ENCODE measurements at places on chromosomes 5 and 9.

GRCh38 chr5:25481463-25481862 lies 836.7 kb upstream of the CDH10 start:
- no peak for DNase-seq

GRCh38 chr9:70229026-70229425 lies 29.8 kb upstream of the SMC5 start:
- no peak for DNase-seq

DNA sequence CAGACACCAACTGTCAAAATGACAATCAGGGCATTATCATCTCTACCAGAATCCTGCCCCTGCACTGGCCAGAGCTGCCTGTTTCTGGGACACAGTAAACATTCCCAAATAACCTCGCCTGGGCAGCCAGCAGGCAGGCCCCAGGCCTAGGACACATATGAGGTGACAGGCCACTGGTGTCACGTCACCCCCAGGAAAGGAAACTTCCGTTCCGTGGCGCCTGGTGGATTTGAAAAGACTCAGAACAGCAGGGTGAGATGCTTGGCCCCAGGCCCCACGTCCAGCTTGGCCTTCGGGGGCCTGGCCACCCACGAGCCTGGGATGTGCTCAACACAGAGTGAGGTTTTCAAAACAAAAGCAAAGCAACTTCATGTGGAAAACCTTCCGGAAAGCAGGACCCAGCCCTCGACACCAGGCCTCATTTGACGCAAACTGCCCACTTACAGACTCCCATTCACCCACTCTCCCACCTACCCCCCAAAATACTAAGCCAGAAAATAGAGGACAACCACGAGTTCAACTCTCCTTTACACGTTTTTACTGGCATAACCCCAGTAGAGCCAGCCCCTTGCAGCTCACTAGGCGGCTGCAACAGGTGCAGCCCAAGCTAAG lies 1.2 kb downstream of the SEMA4D start:
- DNase-seq = no peak

- no peak for DNase-seq
Measured at GRCh38 chr5:171945476-171945875, 61.0 kb downstream of the FBXW11 start.

DNA sequence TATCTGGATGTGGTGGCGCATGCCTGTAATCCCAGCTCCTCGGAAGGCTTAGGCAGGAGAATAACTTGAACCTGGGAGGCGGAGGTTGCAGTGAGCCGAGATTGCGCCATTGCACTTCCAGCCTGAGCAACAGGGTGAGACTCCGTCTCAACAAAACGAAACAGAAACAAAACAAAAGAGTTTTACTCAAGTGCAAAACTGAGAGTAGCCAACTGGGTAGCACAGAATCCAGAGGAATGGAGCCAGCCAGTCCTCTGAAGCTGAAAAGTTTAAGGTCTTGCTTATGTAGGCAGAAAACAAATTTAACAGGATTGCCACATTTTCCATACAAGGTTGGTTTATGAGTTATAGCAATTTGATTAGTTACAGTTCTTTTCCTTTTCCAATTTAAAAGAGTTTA lies 32.0 kb downstream of the SPIN1 start:
- no peak for DNase-seq

GRCh38 chr5:159817262-159818029 lies 98.8 kb upstream of the ADRA1B start:
- no peak for DNase-seq

GRCh38 chr5:127008300-127008975 lies 21.9 kb downstream of the MARCHF3 start:
- DNase-seq = no peak

GRCh38 chr5:150647275-150648251 lies 7.1 kb downstream of the SYNPO start:
- no peak for DNase-seq

DNA sequence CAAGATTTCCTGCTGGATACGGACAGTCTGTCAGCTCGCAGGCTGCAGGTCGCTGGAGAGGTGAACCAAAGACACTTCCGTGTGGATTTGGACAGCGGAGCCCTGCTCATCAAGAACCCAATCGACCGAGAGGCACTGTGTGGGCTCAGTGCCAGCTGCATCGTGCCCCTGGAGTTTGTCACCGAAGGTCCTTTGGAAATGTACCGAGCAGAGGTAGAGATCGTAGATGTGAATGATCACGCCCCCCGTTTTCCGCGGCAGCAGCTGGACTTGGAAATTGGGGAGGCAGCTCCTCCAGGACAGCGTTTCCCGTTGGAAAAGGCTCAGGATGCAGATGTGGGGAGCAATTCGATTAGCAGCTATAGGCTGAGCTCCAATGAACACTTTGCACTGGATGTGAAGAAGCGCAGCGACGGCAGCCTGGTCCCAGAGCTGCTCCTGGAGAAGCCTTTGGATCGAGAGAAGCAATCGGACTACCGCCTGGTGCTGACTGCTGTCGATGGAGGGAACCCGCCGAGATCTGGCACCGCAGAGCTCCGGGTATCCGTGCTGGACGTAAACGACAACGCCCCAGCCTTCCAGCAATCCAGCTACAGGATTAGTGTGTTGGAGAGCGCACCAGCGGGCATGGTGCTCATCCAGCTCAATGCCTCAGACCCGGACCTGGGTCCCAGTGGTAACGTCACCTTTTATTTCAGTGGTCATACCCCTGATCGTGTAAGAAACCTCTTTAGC lies 658 bp downstream of the PCDHGC4 start:
- DNase-seq = no peak

- DNase-seq = no peak
Measured at GRCh38 chr5:98941131-98941883, 12.5 kb upstream of the CHD1 start.

GRCh38 chr5:172530878-172531703 lies 76.8 kb upstream of the SH3PXD2B start:
- DNase-seq = peak; percentile 47

GRCh38 chr5:163706053-163706771 lies 200.8 kb downstream of the MAT2B start:
- no peak for DNase-seq

DNA sequence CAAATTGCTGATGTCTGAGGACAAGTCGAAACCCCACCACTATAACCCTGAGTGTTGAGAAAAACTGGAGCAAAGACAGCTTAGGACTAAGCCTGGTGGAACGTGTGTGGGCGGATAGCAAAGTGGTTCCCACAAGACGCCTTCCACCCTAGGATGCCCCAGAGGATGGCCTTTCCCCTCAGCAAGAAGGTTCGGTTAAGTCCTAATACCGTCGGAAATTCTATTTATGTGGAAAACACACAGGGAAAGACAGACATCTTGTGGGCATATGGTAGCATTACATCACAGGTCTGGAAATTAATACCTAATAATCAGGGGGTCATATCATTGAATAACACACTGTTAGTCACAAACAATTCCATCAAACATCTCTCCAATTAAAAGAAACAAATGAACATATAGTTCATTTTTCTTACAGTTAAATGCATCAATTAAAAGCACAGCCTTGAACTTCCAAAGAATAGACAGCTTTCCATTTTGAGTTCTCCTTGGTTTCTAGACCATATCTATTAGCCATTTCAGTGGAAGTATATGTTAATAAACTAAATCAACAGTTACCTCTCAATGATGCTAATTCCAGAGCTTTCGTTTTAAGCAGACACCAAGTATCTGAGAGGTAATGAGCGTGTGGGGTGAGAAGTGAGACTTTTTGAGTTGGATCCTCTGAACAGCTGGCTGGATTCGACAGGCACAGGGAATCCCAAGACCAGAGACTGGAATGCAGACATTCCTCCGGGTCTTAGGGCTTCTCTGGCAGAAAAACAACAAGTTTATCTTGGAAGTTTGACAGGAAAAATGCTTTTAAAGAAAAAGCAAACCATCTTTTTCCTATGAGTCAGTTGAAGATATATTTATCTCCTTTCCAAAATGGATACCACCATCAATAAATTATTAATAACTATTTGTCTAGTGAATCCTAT lies 2.9 kb upstream of the ICE1 start:
- no peak for DNase-seq

DNA sequence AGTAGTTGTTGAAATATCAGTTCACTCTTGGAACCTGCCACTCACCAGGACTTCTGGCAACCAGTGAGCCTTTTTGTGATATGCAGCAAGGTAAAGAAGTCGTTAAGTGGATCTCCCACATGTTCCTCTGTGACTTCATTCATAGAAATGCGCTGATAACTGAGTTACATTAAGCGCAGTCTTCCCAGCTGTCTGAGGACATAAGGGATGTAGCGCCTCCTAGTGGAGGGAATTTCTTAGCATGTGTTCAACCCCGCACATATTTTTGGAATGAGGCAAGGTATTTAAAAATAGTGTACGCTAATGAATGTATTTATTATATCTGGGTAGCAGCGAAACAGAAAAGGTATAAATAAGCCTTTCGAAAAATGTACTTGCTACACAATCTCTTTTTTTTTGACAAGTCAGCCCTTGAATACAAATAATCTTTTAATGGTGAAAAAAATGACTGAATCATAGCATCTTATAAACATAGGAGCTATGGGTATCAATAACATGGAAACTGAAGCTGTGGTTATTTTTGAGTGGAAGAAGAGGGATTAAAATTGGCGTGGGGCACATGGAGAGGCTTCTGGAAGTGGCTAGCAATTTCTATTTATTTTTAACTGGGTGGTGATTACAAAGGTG lies 38.0 kb downstream of the PALM2AKAP2 start:
- DNase-seq = peak; percentile 53

DNA sequence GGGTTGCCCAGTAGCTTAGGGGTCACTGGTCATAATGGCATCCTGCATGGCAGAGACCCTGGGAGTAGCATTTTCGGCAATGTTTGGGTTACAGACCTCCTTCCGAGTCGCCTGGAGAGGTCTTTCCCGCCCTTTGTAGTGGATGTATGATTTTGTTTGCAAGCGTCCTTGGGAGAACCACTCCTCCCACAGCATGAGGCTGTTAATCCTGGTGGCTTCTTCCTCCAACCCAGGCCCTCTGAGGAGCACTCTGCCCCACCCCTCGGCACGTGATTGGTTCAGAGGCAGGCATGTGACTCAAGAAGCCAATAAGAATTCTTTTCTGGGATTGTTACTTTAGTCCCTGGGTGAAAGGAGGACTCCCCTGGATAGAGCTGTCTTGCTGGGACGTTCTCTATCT lies 30.2 kb upstream of the GRHPR start:
- no peak for DNase-seq

GRCh38 chr9:93683331-93684134 lies 107.1 kb downstream of the PHF2 start:
- DNase-seq = no peak

- DNase-seq = no peak
Measured at GRCh38 chr5:146632620-146633322, 116.8 kb upstream of the GPR151 start.

DNA sequence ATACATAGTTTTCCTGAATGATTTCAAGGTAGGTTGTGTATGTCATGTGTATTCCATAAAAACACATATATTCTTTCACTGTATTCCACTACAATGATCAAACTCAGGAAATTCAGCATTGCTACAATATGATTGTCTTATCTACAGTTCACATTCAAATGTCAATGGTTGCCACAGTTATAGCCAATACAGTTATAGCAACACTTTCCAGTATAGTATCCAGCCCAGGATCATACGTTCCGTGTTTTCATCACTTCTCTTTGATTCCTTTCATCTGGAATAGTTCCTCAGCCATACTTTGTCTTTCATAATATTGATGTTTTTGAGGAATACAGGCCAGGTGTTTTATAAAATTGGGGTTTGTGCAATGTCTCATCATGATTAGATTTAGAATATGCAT lies 9.5 kb downstream of the OR2S2 start:
- DNase-seq = no peak

DNA sequence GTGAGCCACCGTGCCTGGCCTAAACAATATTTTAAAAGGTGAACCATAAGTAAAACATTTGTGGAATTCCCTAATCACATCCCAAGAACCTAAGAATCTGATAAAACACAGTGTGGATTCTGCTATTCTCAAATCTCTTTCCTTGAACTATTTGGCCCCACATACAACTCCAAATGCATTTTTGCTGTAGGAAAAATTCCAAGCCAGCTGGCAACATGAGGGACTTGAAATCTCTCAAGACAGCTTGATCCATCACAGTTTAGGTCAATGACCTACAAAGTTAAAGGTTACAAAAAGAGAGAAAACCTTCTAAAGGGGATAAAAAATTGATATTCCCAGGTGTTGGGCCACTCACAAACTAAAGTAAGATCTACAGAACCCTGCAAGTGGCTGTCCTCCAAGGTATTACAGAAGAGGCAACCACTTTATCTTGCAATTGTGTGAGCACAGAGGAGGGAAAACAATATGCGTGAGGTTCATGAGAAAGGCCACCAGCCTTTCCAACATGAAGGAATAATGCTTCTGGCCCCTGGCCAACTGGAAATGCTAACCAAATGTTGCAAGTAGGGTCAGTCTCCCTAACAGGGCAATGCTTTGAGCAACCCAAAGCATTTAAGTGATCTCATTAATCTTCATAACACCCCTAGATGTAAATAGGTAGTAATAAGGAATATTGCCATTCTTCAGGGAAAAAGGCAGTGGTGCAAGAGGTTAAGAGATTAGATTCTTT lies 221.4 kb downstream of the SEMA5A start:
- DNase-seq = no peak

DNA sequence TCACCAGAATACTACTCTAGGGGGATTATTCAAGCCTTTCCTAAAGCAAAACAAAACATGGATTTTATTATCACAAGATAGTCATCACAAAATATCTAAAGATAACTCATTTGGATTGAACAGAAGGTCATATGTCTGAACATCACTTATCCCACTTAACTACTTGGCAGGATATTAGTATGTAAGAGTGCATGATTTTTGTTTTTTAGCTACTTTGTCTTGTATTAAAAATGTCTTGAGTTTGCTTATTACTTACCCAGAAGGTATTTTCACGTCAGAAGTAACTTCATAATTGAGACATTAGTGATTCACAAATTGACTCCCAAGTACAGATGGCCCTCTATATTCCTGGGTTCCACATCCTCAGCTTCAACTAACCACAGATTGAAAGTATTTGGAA lies 113.8 kb downstream of the TLE4 start:
- no peak for DNase-seq

GRCh38 chr9:91898451-91899218 lies 51.4 kb downstream of the ROR2 start:
- no peak for DNase-seq

GRCh38 chr5:137867664-137868063 lies at the start of gene MYOT:
Gene MYOT, plus strand, starts transcription at chr5:137867860. Its CDS starts 2,792 bp downstream, at chr5:137870652.
- no peak for DNase-seq

DNA sequence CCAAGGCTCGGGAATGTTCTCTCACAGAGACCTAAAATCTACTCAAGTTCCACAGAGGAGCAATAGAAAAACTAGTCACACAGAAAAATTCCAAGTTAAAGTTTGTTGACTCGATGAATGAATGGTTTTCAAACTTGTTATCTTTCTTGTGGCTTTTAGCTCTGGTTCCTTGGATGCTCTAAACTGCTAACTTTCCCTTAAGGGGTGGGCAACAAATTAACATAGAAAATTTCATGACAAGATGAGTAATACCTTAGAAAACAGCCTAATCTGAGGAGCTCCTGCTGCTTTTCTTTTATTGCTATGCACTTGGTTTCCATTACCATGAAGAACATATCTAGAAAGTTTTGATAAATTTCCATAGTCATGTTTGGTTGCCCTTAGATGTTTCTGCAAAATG lies 100.2 kb upstream of the CCDC112 start:
- DNase-seq = no peak
